Endothelial cell (in vitro differentiated cells): ENCODE measurements at places on chromosomes 12 and 14. TPM values are rescaled to one million over a fixed set of nuclear protein-coding genes. Genes with fewer than 3 reads are reported as not detected.

Gene ADAMTS20
- total RNA-seq, result 0.15 TPM

Gene EGLN3
- total RNA-seq, result 14.2 TPM

Gene PMCH
- total RNA-seq, result not detected

Gene KLRB1
- total RNA-seq, result not detected

Gene CELA1
- total RNA-seq, result not detected

Gene SH2B3
- total RNA-seq, result 93.7 TPM

Gene CCND2
- 88.1 TPM for total RNA-seq

Gene OR6C2
- not detected for total RNA-seq

Gene FAM177A1
- total RNA-seq, result 25.6 TPM

Gene RERG
- total RNA-seq, result 2.5 TPM
